ENCODE measurements at places on chromosomes 1 and 21.

GRCh38 chr1:209618756-209619420 is 33.3 kb downstream of the LAMB3 start:
- DNase-seq: no peak
- no peaks in the 10 kb centered on the region for H3K4me1 ChIP-seq
- peaks cover 2% of the 10 kb centered on the region for H3K27me3 ChIP-seq
- no peak overlapping the region for H3K4me3 ChIP-seq
- H3K36me3 ChIP-seq: peaks cover 12% of the 10 kb centered on the region

DNA sequence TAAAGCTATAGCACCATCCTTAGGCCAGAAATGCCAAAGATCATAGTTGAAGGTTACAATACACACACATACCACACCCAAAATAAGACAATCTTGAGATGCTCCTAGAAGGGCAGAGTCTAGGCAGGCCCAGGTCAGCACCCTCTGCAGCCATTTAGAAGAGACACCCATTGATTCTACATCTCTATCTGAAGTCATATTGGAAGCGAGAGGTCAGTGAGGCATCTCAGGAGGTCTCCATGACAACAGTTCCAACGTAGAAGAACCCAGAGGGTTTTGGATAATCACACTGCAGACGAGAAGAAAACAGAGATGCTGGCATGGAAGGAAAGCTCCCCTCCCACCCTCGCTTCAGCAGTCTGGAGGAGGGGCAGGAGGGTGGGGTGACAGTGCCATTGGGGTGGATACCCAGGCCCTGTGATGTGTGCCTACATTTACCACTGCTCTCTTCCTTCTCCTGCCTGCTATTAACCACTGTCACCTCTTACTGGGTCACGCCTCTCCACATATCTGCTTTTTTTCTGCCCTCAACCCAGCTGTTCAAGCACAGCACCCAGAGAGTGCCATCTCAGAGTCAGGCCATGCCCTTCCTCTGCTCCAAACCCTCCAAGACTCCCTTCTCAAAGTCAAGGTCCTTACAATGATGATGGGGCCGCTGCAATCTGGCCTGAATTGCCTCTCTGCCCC is 6.2 kb downstream of the TMCO4 start:
- no peak overlapping the region for H3K4me3 ChIP-seq
- H3K27me3 ChIP-seq: no peaks in the 10 kb centered on the region
- peaks cover 14% of the 10 kb centered on the region for H3K36me3 ChIP-seq
- no peak for DNase-seq

DNA sequence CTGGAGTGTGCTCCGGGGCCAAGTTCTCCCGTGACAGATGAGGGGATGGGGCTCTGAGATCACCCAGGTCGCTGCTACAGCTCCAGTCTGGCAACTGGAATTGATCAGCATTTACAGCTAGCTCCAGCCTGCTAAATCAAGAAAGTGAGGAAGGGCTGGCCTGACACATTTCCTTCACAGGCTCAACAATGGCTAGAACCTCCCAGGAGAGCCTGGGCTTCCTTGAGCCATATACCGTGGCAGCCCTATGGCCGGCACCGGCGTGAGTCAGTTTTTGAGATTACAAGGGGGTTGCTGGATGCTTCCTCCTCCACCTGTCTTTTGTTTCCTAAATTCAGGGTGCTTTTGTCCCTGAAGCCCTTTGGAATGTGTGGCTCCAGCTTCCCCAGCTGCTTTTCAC is 104.2 kb downstream of the ETS2 start:
- no peaks in the 10 kb centered on the region for H3K36me3 ChIP-seq
- no peak for DNase-seq
- peaks cover 15% of the 10 kb centered on the region for H3K27me3 ChIP-seq
- H3K4me3 ChIP-seq: no peak overlapping the region
- no peak overlapping the region for H3K27ac ChIP-seq
- H3K4me1 ChIP-seq: peaks cover 10% of the 10 kb centered on the region

- H3K4me1 ChIP-seq: peaks cover 2% of the 10 kb centered on the region
- no peak overlapping the region for H3K4me3 ChIP-seq
- no peak overlapping the region for H3K27ac ChIP-seq
- H3K27me3 ChIP-seq: peaks cover 54% of the 10 kb centered on the region
- DNase-seq: no peak
- H3K36me3 ChIP-seq: no peaks in the 10 kb centered on the region
Observed at GRCh38 chr1:18090636-18091035, 17.0 kb upstream of the IGSF21 start.

DNA sequence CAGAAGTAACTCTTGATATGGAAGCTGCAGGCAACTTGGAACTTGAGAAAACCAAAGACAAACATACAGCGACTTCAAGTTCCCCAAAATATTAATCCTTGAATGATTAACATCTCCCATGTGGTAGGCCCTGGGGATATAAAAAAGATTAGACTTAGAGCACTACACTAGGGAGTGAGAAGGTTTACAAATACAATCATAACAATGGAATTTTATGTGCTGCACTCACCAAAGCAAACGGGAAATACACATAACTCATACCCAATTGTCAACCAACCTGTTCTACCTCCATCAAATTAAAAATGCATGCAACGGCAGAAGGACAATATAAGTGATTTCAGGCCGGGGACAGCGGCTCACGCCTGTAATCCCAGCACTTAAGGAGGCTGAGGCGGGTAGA is 3.7 kb downstream of the SMYD3 start:
- no peak overlapping the region for H3K4me3 ChIP-seq
- H3K27ac ChIP-seq: no peak overlapping the region
- H3K27me3 ChIP-seq: peaks cover 12% of the 10 kb centered on the region

GRCh38 chr1:58282623-58283387 is 263.7 kb downstream of the OMA1 start:
- no peak overlapping the region for H3K4me3 ChIP-seq
- H3K27me3 ChIP-seq: peaks cover 5% of the 10 kb centered on the region
- H3K4me1 ChIP-seq: no peaks in the 10 kb centered on the region
- H3K27ac ChIP-seq: no peak overlapping the region
- DNase-seq: no peak

DNA sequence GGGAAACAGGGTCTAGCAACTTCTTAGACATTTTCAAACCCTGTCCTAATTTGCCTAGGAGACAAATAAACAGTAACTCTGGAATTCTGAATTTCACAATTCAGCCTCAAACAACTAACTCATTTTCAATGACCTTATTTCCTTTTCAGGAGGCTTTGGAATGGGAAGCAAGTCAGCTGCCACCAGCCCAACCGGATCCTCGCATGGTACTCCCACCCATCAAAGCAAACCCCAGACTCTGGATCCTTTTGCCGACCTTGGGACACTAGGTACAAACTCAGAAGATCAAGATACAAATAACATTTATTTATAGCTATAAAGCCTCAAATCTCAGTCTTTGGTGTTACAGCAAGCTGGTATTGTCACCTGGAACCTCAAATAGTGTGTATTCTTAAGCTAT is 18.9 kb upstream of the LEPR start:
- H3K36me3 ChIP-seq: peaks cover 6% of the 10 kb centered on the region
- no peak overlapping the region for H3K4me3 ChIP-seq
- H3K4me1 ChIP-seq: peaks cover 3% of the 10 kb centered on the region
- no peak overlapping the region for H3K27ac ChIP-seq

DNA sequence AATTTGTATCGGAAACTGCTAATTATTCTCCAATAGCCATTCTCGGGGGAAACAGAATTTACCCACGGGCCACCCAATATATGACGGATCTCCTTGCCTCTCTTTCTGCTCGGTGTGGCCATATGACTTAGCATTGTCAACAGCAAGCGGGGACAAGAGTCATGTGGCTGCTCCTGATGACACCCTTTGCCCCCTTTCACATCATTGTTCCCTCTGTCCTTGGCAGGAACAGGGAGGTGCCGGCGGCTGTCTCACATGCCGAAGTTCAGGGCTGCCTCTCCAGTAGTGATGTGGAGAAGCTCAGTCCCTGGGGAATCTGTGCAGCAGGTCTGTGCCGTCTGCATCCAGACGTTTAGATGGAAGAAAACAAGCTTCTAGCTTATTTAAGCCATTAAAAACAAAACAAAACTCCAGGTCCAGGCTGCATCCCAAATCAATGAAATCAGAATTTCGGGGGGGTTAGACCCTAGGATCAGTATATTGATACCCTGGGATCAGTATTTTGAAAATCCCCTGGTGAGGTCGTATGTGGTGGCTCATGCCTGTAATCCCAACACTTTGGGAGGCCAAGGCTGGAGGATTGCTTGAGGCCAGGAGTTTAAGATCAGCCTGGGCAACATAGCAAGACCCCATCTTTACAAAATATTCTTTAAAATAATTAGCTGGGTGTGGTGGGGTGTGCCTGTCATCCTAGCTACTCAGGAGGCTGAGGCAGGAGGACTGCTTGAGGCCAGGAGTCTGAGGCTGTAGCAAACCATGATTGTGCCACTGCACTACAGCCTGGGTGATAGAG is 10.8 kb downstream of the MYOM3 start:
- DNase-seq: no peak
- H3K4me1 ChIP-seq: peaks cover 40% of the 10 kb centered on the region
- no peaks in the 10 kb centered on the region for H3K36me3 ChIP-seq

GRCh38 chr1:30277911-30278310 is 445.5 kb downstream of the MATN1 start:
- H3K27ac ChIP-seq: no peak overlapping the region
- no peak for DNase-seq
- no peaks in the 10 kb centered on the region for H3K4me1 ChIP-seq
- H3K36me3 ChIP-seq: no peaks in the 10 kb centered on the region

GRCh38 chr1:10924030-10924429 is 88.4 kb upstream of the TARDBP start:
- peaks cover 3% of the 10 kb centered on the region for H3K27me3 ChIP-seq
- H3K4me1 ChIP-seq: no peaks in the 10 kb centered on the region
- H3K27ac ChIP-seq: no peak overlapping the region
- no peak overlapping the region for H3K4me3 ChIP-seq
- no peaks in the 10 kb centered on the region for H3K36me3 ChIP-seq

DNA sequence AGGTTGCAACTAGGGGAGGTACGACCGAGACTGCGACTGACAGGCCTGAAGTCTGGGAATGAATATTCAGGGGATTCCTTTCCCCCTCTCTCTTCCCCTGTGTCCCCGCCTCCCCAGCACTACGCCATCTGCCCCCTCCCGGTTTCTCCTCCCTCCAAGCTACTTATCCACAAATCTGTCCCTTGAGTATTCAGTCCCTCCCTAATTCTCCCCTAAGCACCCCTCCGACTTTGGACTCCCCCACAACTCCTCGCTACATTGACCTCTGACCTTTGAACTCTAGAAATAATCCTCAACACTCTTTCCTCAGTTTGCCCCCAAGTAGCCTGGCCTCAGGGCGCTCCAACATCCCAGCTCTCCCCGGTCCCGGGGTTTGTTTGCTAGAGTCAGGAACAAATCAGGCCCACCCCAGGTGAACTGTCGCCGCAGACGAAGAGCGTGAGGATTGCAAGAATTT is 393 bp downstream of the LYSMD1 start:
- peak; percentile 15 for DNase-seq
- H3K36me3 ChIP-seq: peaks cover 16% of the 10 kb centered on the region
- H3K27me3 ChIP-seq: no peaks in the 10 kb centered on the region
- H3K4me3 ChIP-seq: peak overlapping the region; percentile 97
- H3K27ac ChIP-seq: peak overlapping the region; percentile 93

- peaks cover 74% of the 10 kb centered on the region for H3K27me3 ChIP-seq
- peaks cover 4% of the 10 kb centered on the region for H3K4me1 ChIP-seq
- H3K36me3 ChIP-seq: no peaks in the 10 kb centered on the region
- DNase-seq: no peak
- no peak overlapping the region for H3K4me3 ChIP-seq
Observed at GRCh38 chr1:212512816-212513559, 80.3 kb downstream of the NENF start.

- no peak overlapping the region for H3K4me3 ChIP-seq
- no peak for DNase-seq
- no peaks in the 10 kb centered on the region for H3K4me1 ChIP-seq
- no peaks in the 10 kb centered on the region for H3K36me3 ChIP-seq
- H3K27ac ChIP-seq: no peak overlapping the region
- H3K27me3 ChIP-seq: peaks cover 6% of the 10 kb centered on the region
Observed at GRCh38 chr1:237556911-237557310, 333.8 kb downstream of the ZP4 start.

GRCh38 chr1:232209357-232209756 is 420.6 kb downstream of the SIPA1L2 start:
- peaks cover 5% of the 10 kb centered on the region for H3K27me3 ChIP-seq
- DNase-seq: no peak
- H3K4me3 ChIP-seq: no peak overlapping the region

GRCh38 chr1:24311741-24312140 is 7.4 kb upstream of the GRHL3 start:
- H3K36me3 ChIP-seq: no peaks in the 10 kb centered on the region
- H3K27ac ChIP-seq: peak overlapping the region; percentile 33
- H3K4me1 ChIP-seq: peaks cover 2% of the 10 kb centered on the region
- DNase-seq: no peak

- DNase-seq: no peak
- peaks cover 4% of the 10 kb centered on the region for H3K27me3 ChIP-seq
- no peak overlapping the region for H3K4me3 ChIP-seq
- H3K36me3 ChIP-seq: no peaks in the 10 kb centered on the region
- H3K27ac ChIP-seq: no peak overlapping the region
Observed at GRCh38 chr1:29485096-29485925, 249.0 kb downstream of the PTPRU start.

Measured in progenitor cell of endocrine pancreas (in vitro differentiated cells).